NCI-H1694 treated with DMSO at 0.1 percent for 48 hours (cell line): ENCODE measurements at places on chromosomes 1 and 21.

GRCh38 chr21:34180407-34180806 lies 107.0 kb downstream of the MRPS6 start:
- no peak for DNase-seq

DNA sequence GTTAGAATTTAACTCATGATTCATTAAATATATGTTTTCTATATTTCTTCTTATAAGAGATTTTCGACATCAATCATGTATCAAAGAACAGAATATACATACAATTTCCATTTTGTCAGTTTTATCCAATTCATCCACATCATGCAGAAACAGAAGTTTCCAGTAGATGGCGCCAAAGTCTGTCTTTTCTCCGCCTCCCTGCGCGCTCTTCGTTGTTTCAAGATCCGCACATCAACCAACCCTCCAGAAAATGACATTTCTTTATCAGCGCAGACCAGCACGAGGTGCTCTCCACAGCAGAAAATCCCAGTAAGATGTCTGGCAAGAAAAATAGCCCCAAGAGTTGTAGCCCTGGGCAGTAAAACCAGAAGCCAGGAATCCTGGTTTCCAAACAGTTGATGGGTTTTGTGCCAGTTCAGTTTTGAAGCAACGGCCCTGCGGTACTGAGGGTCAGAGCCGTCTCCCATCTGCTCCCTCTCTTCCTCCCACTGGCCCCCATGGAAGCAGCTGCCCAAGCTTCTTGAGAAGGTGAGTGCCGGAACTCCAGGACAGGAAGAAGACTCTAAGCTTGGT lies 38.6 kb upstream of the GPR137B start:
- peak; percentile 64 for DNase-seq

- DNase-seq, result no peak
Measured at GRCh38 chr1:64062941-64063581, 140.4 kb upstream of the UBE2U start.

DNA sequence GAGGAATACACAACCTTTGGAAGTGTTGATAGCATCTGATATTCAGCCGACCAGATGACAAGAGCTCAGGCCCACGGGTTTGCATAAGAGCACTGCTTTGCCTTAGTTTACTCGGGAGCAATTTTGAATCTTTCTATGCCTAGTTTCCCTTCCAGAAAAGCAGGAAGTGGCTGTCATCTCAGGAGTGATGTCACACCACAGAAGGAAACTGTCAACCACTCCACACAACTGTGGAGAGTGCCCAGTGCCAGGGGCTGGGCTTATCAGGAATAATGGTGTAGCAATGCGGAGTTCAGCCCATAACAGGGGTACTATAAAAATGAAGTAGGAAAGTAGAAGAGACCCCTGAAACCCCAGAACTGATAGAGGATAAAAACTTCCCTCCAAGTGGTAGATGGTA lies 28.4 kb downstream of the NTPCR start:
- DNase-seq, result no peak

DNA sequence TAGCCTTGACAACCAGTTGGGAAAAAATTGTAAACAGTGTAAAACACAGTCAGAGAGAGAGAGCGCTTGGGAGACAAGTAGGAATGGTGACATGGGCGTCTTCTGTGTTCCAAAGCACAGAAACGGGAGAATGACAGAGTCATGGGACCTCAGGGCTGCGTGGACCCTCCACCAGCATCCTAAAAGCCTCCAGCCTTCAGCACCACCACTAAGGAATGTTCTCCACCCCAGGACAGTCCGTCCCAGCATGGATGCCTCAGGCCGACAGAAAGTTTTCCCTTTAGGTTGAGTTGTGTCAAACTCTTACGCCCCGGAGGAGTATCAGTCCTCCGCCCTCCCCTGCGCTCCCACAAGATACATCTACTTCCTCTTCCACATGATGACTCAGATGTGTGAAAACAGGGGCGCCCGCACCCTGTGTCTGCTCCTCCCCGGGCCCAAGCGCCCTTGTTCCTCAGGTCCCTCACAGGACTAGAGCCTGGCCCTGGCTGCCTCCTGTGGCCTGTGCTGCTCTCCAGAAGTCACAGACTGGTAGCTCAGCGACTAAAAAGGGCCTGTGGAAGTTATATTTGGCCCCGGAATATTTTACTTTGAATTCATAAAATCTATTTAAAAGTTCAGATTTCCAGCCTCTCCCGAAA lies 63.9 kb upstream of the EFHD2 start:
- no peak for DNase-seq

DNA sequence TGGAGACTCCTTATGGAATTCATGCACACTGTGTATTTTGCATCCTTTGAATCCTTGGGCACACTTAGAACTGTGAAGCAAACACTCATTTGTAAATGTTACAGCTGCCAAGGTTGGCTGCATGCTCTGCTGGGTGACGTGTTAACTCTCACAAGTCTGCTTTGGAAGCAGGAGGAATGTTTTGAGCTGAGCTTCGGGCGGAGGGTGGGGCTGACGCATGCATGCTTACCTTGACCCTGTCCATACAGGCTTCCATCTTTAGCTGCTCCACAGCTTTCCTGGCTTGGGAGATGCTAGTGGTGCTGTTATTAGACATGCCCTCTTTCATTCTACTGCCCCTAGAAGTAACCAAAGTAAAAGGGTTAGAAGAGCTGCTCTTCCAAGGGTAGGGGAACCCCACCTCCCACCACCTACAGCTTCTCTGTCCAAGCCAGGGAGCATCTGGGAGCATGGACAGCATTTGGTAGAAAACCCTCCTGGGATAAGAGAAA lies 66.0 kb downstream of the GNG4 start:
- no peak for DNase-seq

- DNase-seq, result peak; percentile 38
Measured at GRCh38 chr1:234603221-234604204, 6.5 kb downstream of the IRF2BP2 start.

GRCh38 chr1:203146042-203146369 lies 18.5 kb downstream of the ADORA1 start:
- no peak for DNase-seq

DNA sequence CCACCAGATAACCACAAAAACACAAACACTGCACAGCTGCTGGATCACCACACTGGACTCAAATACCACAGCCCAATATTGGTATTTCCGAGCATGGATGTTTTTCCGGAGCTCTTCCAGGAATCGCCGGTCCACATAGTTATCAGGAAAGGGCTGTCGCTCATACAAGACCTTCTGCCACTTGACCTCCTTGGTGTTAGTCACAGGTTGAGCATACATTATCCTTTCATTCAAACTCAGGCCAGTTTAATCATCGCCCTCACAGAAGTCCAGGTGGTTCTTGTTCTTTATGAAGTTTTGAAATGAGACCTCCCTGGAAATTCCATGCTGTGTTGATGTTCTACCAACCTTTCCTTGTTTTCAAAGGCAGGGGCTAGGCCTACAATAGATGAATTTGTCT lies 1.5 kb downstream of the PIGC start:
- DNase-seq, result no peak

- no peak for DNase-seq
Measured at GRCh38 chr1:52150946-52151345, 9.1 kb downstream of the ZFYVE9 start.

DNA sequence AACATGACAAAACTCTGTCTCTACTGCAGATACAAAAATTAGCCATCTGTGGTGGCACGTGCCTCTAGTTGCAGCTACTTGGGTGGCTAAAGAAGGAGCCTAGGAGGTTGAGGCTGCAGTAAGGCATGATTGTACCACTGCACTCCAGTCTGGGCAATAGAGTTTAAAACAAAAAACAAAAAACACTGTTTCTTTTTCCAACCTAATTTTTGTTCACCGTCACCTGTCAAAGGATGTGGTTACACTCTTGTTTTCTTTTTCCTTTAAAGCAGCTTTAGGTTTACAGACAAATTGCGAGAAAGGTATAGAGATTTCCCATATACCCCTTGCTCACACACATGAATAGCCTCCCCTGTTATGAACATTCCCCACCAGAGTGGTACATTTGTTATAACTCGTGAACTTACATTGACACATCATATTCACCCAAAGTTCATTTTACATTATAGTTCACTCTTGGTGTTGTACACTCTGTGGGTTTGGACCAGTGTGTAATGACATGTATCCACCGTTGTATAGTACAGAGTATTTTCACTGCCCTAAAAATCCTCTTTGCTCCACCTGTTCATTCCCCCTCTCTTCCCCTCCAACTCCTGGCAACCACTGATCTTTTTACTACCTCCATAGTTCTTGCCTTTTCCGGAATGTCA lies 26.2 kb downstream of the SMG7 start:
- no peak for DNase-seq

DNA sequence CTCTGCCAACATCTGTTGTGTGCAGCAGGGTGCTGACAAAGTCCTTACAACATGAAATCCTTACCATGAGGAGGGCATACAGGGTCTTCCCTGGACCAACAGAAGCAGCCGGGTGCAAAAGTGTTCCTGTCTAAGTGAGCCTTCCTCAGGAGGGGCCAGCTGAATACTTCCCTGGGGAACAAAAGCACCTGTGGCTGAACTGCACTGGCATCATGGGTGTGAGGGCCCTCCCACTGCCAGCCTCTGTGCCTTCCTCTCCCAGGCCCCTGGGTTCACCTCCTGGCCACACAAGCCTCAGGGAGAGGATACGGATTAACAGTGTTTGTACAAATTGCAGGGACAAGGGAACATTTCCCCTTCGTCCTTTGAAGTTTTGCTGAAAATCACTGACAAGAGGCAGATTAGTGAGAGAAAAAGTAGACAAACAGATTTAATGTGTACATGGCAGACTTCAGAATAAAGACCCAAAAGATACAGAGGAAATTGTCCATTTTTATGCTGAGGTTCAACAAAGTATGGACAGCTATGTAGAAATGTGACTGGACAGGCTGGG lies 91.0 kb upstream of the PPM1J start:
- DNase-seq, result no peak

- DNase-seq, result peak; percentile 50
Measured at GRCh38 chr1:53411541-53412152, 47.6 kb upstream of the DMRTB1 start.

- DNase-seq, result no peak
Measured at GRCh38 chr1:84973498-84974334, 23.2 kb downstream of the MCOLN2 start.

DNA sequence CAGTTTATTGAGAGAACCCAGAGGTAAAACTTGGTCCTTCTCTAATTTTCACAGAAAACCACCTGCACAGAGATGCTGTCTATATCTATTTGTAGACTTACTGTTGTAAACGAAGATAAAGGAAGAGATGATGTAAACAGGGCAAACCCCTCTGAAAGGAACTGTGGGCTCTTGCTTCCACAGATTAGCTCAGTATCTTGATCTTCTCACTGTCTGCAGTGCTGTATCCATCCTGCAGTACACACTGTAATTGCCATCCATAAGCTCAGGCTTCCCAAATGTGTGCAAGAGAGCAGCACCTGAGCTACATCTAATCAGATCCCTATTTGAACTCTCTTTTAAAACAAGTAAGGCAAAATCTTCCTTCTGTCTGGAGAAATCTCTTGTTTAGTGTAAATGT lies 16.6 kb upstream of the RWDD3 start:
- no peak for DNase-seq

DNA sequence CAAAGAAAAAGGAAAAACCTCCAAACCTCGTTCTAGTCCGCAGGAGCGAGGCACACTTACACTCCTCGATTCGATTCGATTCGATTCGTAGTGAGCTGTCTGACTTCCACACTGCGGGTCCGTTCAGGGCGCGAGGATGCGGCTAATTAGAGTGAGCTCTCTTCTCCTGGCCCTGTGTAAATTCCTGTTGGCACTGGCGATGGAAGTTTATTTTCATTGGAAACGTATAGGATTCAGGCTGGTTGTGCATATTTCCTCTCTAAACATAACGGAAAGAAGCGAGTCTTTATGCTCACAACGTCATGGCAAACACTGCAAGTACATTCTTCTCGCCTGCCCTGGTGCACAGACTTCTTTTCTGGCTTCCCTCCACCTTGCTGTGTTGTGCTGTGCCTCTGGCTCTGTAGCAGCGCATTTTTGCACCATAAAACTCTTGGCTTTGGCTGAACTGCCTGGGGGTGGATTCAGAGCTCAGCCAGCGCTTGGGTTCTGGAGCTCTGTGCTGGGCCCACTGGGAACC lies 2.7 kb downstream of the HUNK start:
- no peak for DNase-seq

DNA sequence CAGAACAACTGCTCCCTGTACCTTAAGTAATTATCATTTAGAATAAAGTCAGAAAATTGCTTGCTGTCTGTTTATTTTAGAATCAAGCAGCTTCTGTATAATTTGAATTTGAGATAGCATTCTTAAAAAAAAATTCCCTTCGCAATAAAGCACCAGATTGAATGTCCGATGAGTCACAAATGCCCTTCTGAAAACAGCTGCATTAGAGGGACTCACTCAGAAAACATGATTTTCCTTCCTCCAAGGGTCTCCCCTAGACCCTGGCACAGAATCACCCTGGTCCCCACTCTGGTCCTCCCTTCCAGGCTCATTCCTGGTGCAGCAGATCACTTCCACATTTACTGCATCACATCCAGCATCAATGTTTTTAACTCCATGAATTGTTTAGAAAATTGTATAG lies 471.1 kb upstream of the VAMP3 start:
- no peak for DNase-seq

DNA sequence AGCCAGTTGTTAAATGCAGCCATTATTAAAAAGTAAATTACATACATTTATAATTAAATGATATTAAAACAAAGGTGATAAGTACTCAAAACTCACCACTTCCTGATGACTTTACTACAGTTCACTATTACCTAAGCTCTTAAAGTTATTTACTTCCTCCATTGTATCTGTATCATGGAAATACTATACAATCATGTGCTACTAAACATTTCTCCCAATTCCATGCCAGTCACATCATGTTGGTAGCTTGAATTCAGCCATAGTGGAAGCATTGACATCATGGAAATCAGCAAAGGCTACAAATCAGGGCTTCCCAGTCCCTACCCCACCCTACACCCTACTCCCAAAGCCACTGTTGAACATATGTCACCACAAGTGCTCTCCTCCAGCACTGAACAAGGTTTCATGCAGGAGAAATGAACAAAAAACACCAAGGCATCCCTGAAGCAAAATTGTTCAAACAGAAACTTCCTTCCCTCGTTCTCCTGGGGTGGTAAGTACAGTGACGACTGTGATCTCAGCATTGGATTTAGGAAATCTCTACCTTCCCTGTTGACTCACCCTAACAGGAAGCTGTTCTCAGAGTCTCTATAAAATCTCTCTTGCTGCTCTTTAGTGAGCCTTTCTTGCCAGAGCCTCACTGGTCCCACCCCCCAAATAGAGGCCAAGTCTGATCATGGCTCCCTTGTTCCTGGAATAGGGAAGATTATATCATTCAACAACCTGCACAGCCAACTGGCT lies 12.7 kb downstream of the VSIG8 start:
- DNase-seq, result no peak

GRCh38 chr21:45324489-45325205 lies 37.0 kb upstream of the POFUT2 start:
- no peak for DNase-seq
